CD14-positive monocyte (primary cell): ENCODE measurements at places on chromosomes 3 and 15. TPM values are rescaled to one million over a fixed set of nuclear protein-coding genes. Genes with fewer than 3 reads are reported as not detected.

CCDC39 gene
- polyA plus RNA-seq = not detected

CHST13 gene
- polyA plus RNA-seq = 41.8 TPM

DNA sequence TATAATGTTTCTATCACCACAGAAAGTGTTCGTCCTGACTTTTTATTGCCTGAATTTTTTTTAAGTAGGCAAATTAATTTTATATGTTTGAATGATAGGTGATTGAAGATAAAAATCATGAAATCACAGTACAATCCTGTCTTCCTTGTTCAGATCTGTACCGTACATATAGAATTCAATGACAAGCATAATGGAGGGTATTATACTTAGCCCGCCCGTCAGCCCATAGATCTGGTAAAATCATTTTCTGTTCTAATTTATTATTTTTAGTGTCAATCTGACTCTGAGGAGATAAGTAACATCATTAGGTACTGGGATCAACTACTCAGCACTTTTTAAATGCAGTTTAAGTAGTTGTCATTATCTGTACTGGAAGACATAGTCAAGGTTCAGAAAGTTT lies 269.9 kb downstream of the NR2F2 start:
- H3K27ac ChIP-seq = no peak overlapping the region
- DNase-seq = no peak
- H3K4me3 ChIP-seq = no peak overlapping the region
- H3K36me3 ChIP-seq = no peaks in the 10 kb centered on the region
- H3K27me3 ChIP-seq = peaks cover 20% of the 10 kb centered on the region

DNA sequence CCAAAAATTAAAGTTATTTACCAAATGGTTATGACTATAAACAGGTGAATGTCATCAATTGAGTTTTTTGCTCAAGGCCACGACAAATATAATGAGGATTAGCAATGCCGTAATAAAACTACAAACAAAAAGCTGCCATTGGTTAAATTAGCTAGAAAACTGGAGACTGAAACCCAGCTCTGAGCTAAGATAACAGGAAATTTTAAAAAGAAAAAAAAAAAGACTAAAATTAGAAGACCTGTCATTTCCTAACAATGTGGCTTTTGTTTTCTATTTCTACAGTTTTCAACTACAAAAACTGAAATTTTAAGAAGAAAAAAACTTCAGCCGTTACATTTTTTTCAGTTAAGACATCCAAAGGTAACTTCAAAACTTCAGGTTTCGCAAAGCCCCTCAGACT lies 9.7 kb downstream of the SLC12A6 start:
- H3K4me1 ChIP-seq = peaks cover 12% of the 10 kb centered on the region
- DNase-seq = no peak
- no peaks in the 10 kb centered on the region for H3K27me3 ChIP-seq
- no peak overlapping the region for H3K4me3 ChIP-seq
- H3K27ac ChIP-seq = no peak overlapping the region

GRCh38 chr3:172378439-172378838 lies 69.8 kb downstream of the GHSR start:
- no peaks in the 10 kb centered on the region for H3K27me3 ChIP-seq
- H3K27ac ChIP-seq = no peak overlapping the region
- peaks cover 68% of the 10 kb centered on the region for H3K36me3 ChIP-seq

GRCh38 chr3:53809764-53810400 lies 36.3 kb downstream of the CHDH start:
- H3K36me3 ChIP-seq = no peaks in the 10 kb centered on the region
- no peak for DNase-seq
- no peak overlapping the region for H3K4me3 ChIP-seq
- H3K4me1 ChIP-seq = no peaks in the 10 kb centered on the region
